ENCODE measurements at places on chromosomes 3 and 15.

GRCh38 chr3:30091686-30092085, 514.7 kb upstream of the TGFBR2 start:
- no peak for DNase-seq
- H3K4me3 ChIP-seq: no peak overlapping the region
- no peak overlapping the region for H3K27ac ChIP-seq
- H3K27me3 ChIP-seq: no peaks in the 10 kb centered on the region

DNA sequence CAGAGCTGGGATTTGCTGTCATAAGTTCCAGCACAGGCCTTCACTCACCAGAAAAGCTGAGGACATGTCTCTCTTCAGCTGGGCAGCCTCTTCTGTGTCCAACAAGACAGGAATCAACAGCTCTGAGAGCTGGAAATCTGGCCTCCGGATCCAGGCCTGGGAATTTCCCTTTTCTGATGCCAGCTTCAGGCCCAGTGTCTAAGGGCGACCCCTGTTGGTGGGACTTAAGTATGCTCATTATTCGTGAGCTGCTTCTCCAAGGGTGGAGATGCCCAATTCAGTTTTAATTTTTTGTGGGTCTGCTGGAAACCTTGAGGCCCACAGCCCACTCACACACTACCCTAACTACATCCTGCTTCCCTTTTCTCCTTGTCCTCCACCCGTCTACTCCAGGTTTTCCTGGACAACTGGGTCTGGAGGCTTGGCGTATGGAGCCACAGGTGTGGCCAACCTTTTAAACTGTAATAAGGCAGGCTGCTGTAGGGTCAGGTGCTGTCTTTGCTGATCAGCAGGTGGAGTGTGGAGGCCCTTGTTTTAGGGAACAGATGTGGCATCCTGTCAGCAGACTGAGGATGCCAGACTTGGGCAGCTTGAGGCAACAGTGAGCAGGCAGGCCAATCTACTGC, 2.6 kb upstream of the CEMIP start:
- no peaks in the 10 kb centered on the region for H3K36me3 ChIP-seq
- peak; percentile 91 for DNase-seq
- H3K27me3 ChIP-seq: peaks cover 24% of the 10 kb centered on the region
- H3K4me1 ChIP-seq: peaks cover 26% of the 10 kb centered on the region
- no peak overlapping the region for H3K27ac ChIP-seq

- H3K4me3 ChIP-seq: no peak overlapping the region
- no peak for DNase-seq
- H3K27ac ChIP-seq: no peak overlapping the region
- H3K36me3 ChIP-seq: no peaks in the 10 kb centered on the region
These were observed 178.2 kb upstream of the EOMES start for GRCh38 chr3:27900316-27900715.

DNA sequence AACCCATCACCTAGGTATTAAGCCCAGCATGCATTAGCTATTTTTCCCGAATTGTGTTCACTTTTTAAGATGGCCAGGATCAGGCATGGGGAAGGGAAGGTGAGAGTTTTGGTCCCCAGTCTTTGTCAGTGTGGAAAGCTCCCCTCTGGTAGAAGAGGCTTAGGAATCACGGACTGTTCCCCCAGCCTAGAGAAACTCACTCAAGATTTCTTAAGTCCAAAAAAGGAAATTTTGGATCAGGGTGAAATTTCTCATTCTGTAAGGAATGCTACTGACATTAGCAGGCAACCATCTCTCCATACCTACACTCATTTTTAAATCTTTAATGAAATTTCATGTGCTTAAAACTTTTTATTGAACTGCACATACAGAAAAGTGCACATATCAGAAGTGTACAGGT, 70.3 kb upstream of the GALNT15 start:
- DNase-seq: no peak
- H3K27ac ChIP-seq: no peak overlapping the region
- H3K4me3 ChIP-seq: no peak overlapping the region
- H3K4me1 ChIP-seq: no peaks in the 10 kb centered on the region

DNA sequence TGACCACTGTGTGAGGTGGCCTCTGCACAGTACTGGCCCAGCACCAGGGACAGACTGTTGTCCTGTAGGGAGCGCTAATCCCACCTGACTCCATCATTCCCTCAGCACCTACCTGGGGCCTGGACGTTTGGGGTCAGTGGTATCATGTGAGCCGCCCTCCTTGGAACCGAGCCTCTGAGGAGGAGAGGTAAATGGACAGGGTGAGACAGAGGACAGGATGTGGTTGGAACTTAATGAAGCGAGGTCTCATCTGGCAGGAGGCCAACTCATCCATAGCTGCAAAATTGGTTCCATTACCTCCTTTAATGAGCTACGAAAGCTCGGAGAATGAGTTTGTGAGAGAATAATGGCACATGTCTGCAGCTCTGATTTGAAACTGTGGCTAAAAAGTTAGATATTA, 13.9 kb downstream of the MAPKAPK3 start:
- no peak overlapping the region for H3K4me3 ChIP-seq
- no peaks in the 10 kb centered on the region for H3K36me3 ChIP-seq
- no peaks in the 10 kb centered on the region for H3K27me3 ChIP-seq
- peak; percentile 92 for DNase-seq

DNA sequence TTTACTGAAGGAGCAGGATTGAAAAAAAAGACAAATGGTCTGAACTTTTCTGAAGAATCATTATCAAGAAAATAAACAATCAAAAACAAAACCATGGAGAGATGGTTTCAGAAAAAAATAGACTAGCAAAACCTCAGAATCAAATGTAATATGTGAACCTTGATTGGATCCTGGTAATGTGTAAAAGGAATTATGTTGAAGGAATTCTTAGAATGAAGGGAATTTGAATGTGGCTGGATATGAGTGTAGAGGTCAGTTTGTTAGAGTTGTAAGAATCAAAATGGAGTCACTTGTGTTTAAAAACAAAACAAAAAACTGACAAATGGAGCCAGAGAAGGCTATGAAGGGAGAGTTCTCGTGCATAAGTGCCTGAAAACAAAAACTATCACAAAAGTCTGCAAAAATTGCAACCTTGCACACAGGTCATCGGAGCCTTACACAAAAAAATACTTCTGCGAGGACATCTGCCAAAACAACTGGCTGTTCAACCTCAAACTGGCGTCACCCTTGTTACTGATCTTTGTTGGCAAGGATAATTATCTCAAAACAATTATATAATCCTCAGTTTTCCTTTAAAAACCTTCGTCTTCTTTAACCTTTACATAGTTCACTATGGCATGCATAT, 19.1 kb upstream of the ATP13A3 start:
- no peak overlapping the region for H3K4me3 ChIP-seq
- H3K27ac ChIP-seq: no peak overlapping the region
- no peak for DNase-seq

GRCh38 chr15:70132571-70132970, 34.9 kb upstream of the TLE3 start:
- no peaks in the 10 kb centered on the region for H3K27me3 ChIP-seq
- peaks cover 30% of the 10 kb centered on the region for H3K4me1 ChIP-seq
- no peak for DNase-seq
- no peak overlapping the region for H3K27ac ChIP-seq
- H3K36me3 ChIP-seq: no peaks in the 10 kb centered on the region
- no peak overlapping the region for H3K4me3 ChIP-seq

GRCh38 chr3:122301063-122301462, 24.0 kb upstream of the CSTA start:
- DNase-seq: no peak
- H3K27ac ChIP-seq: no peak overlapping the region
- H3K4me3 ChIP-seq: no peak overlapping the region
- H3K36me3 ChIP-seq: no peaks in the 10 kb centered on the region
- H3K27me3 ChIP-seq: no peaks in the 10 kb centered on the region

- H3K4me3 ChIP-seq: peak overlapping the region; percentile 96
- H3K36me3 ChIP-seq: no peaks in the 10 kb centered on the region
- DNase-seq: no peak
- peaks cover 30% of the 10 kb centered on the region for H3K4me1 ChIP-seq
- peak overlapping the region; percentile 45 for H3K27ac ChIP-seq
- no peaks in the 10 kb centered on the region for H3K27me3 ChIP-seq
These were observed 725 bp upstream of the SCAMP2 start for GRCh38 chr15:74873756-74874424.

Data from spinal cord (tissue), 10 donors.